ENCODE measurements at places on chromosomes 3 and 15. TPM values are rescaled to one million over a fixed set of nuclear protein-coding genes. Genes with fewer than 3 reads are reported as not detected.

Gene HRG
- polyA plus RNA-seq: not detected

Gene CCDC80
- polyA plus RNA-seq: 39.7 TPM

Gene ESYT3
- 1.0 TPM for polyA plus RNA-seq

Gene CIB2
- polyA plus RNA-seq: 5.3 TPM

Gene MFGE8
- 386 TPM for polyA plus RNA-seq

GRCh38 chr3:172321035-172321434 is 127.2 kb downstream of the GHSR start:
- no peak for DNase-seq
- no peak overlapping the region for H3K4me3 ChIP-seq
- peaks cover 86% of the 10 kb centered on the region for H3K4me1 ChIP-seq
- peaks cover 16% of the 10 kb centered on the region for H3K36me3 ChIP-seq
- no peaks in the 10 kb centered on the region for H3K27me3 ChIP-seq

GRCh38 chr3:43857361-43858293 is 166.9 kb downstream of the ABHD5 start:
- H3K27me3 ChIP-seq: peaks cover 9% of the 10 kb centered on the region
- DNase-seq: no peak
- H3K4me3 ChIP-seq: no peak overlapping the region
- H3K27ac ChIP-seq: no peak overlapping the region

DNA sequence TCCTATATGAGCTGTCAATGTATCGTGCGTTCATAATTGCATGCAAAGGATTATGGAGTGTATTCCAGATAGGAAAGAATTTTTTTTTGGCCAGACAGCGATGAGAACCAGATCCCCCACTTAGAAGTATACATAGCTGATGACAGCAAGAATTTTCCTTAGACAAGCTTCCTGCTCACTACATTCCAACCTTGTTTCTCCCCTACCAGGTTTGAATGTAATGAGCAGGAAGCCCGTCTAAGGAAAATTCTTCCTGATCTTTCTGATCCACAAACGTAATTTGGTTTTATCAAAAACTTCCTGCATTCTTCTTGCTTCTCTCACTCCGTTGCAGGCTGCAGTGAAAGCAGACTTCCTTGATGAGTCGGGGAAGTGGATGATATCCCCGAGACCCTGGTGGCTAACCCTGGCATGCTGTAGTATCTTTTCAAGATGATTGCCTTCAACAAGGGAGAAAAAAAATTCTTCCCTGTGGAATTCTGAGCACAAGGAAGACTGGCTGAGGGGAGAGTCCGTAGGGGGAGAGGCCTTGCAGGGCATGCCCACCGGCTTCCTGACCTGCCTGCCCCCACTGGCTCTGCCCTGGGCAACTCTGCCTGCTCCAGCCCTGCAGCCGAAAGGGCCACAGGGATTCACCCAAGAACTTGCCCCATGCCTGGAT is 243.1 kb downstream of the TLE3 start:
- no peak overlapping the region for H3K4me3 ChIP-seq
- no peaks in the 10 kb centered on the region for H3K27me3 ChIP-seq
- H3K4me1 ChIP-seq: no peaks in the 10 kb centered on the region
- H3K27ac ChIP-seq: no peak overlapping the region

DNA sequence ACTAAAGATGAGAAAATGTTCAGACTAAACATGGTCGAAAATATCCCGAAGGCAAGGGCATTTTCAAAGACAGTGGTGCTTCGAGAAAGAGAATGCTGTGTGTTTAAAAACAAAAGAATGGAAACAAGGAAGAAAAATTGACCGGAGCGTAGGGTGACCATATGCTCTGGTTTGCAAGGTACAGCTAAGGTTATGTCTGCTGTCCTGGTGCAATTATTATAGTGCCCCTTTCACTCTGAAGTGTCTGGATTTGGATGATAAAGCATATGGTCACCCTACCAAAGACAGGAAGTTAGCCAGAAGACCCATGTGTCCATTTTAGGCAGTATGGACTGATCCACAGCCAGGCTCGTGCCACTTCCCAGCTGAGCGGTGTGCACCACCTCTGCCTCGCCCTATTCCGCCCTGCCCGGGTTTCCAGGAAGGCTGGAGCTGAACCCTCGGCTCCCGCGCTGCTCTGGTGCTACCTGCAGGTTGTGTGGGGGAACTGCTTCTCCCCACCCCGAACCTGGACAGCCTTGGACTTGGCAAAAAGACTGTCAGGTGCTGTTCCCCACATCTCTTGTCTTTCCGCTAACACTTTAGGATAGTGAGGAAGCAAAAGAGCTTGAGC is 25.2 kb downstream of the GOLGA6D start:
- no peak overlapping the region for H3K27ac ChIP-seq
- no peak for DNase-seq
- no peaks in the 10 kb centered on the region for H3K4me1 ChIP-seq
- H3K27me3 ChIP-seq: no peaks in the 10 kb centered on the region
- no peaks in the 10 kb centered on the region for H3K36me3 ChIP-seq
- H3K4me3 ChIP-seq: no peak overlapping the region

DNA sequence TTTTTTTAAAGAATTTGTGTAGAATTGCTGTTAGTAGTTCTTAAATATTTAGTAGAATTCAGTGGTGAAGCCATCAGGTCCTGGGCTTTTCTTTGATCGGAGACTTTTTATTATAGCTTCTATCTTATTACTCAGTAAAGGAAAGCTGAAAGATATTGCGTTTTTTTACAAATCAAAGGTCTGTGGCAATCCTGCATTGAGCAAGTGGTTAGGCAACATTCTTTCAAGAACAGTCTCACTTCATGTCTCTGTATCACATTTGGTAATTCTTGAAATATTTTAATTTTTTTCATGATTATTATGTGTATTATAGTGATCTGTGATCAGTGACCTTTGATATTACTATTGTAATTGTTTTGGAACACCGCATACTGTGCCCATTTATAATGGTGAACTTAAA is 140.8 kb downstream of the UNC13C start:
- no peak overlapping the region for H3K4me3 ChIP-seq
- no peaks in the 10 kb centered on the region for H3K27me3 ChIP-seq
- no peak overlapping the region for H3K27ac ChIP-seq
- H3K36me3 ChIP-seq: no peaks in the 10 kb centered on the region
- H3K4me1 ChIP-seq: no peaks in the 10 kb centered on the region
- no peak for DNase-seq

DNA sequence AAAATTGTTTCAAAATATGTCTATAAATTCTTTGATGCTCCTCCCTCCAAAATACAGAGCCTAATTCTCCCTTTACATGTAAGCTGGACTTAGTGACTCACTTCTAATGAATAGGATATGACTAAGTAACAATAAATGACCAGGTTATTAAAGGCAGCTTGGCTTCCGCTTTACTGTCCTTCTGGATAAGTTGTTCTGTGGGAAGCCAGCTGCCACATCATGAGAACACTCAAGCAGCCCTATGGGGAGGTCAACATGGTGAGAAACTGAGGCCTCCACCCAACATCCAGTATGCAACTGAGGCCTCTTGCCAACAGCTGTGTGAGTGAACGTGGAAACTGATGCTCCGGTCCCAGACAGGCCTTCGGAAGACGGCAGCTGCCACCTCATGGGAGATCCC is 247.3 kb upstream of the CHRM5 start:
- no peak for DNase-seq
- no peaks in the 10 kb centered on the region for H3K4me1 ChIP-seq
- no peaks in the 10 kb centered on the region for H3K36me3 ChIP-seq
- no peaks in the 10 kb centered on the region for H3K27me3 ChIP-seq
- H3K4me3 ChIP-seq: no peak overlapping the region
- no peak overlapping the region for H3K27ac ChIP-seq

- no peaks in the 10 kb centered on the region for H3K36me3 ChIP-seq
- DNase-seq: no peak
- no peak overlapping the region for H3K27ac ChIP-seq
- no peaks in the 10 kb centered on the region for H3K27me3 ChIP-seq
Observed at GRCh38 chr3:125651244-125651643, 55.9 kb upstream of the OSBPL11 start.

DNA sequence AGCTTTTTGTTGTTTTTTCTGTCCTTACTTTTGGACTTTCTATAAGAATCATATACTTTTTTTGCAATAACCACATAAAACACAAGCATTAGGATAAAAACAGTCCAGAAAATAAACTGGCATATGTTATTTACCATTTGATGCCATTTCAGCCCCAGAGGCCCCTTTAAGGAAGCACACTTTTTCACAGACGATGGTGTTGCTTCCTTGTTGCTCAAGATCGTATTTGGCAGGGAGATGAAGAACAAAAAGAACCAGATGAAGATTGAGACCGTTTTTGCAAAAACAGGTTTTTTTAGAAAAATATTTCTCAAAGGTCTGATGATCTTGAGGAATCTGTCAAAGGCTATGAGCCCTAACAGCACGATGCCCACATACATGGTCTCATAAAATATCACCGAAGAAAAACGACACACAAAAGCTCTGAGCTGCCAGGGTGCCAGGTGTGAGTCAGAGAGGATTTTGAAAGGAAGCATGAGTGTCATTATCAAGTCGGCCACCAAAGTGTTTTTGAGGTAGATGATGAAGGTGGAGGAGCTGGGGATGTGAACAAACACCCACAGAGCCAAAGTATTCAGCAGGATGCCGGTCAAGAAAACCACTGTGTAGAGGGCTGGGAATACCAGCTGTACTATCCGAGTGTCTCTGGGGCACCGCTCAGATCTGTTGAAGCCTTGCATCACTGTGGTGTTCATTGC is 902 bp downstream of the P2RY13 start:
- H3K36me3 ChIP-seq: no peaks in the 10 kb centered on the region
- no peak for DNase-seq
- H3K4me1 ChIP-seq: peaks cover 42% of the 10 kb centered on the region
- peak overlapping the region; percentile 56 for H3K4me3 ChIP-seq
- no peaks in the 10 kb centered on the region for H3K27me3 ChIP-seq
- H3K27ac ChIP-seq: peak overlapping the region; percentile 28

GRCh38 chr15:42456971-42457370 is 34.0 kb downstream of the ZNF106 start:
- no peaks in the 10 kb centered on the region for H3K27me3 ChIP-seq
- H3K27ac ChIP-seq: peak overlapping the region; percentile 82
- H3K4me1 ChIP-seq: peaks cover 4% of the 10 kb centered on the region
- DNase-seq: no peak

DNA sequence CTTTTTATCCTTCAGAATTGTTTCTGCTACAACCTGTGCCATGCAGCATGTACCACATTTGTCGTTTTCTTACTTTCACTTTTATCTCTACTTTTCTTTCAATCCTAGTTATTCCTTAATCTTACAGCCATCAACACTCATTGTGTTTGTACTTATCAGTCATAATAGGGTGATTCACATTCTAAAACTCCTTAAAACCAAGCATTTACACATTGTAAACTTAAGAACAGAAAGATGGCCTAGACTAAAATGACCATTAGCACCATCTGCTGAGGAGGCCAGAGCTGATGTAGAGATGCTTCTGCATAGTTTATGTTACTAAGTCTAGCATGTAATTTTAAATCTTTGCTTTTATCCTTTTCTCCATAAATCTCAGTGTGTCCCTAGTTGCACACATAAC is 25.5 kb downstream of the EIF2AK4 start:
- H3K27ac ChIP-seq: no peak overlapping the region
- H3K27me3 ChIP-seq: no peaks in the 10 kb centered on the region
- peaks cover 33% of the 10 kb centered on the region for H3K36me3 ChIP-seq
- H3K4me1 ChIP-seq: no peaks in the 10 kb centered on the region

GRCh38 chr15:40038275-40038637 is 725 bp downstream of the SRP14 start:
- H3K4me3 ChIP-seq: peak overlapping the region; percentile 98
- no peak for DNase-seq
- H3K36me3 ChIP-seq: peaks cover 45% of the 10 kb centered on the region
- peak overlapping the region; percentile 95 for H3K27ac ChIP-seq

All from heart left ventricle (tissue), 16 donors.